ENCODE measurements at places on chromosomes 2 and 18. TPM values are rescaled to one million over a fixed set of nuclear protein-coding genes. Genes with fewer than 3 reads are reported as not detected.

FEV gene
- total RNA-seq: not detected

MAP3K19 gene
- total RNA-seq: not detected

TDRD15 gene
- not detected for total RNA-seq

METAP1D gene
- 2.0 TPM for total RNA-seq

DAW1 gene
- 1.4 TPM for total RNA-seq

GPN1 gene
- total RNA-seq: 56.7 TPM

PRKAG3 gene
- not detected for total RNA-seq

ZBTB7C gene
- total RNA-seq: 0.04 TPM

RUFY4 gene
- total RNA-seq: not detected
